Urothelium cell line (cell line): ENCODE measurements at places on chromosomes 2 and 18.
A peak's percentile ranks its signal among the peaks of the same experiment; 100 is the strongest.

- no peak for DNase-seq
Observed at GRCh38 chr2:119190321-119191111, 32.0 kb upstream of the C1QL2 start.

DNA sequence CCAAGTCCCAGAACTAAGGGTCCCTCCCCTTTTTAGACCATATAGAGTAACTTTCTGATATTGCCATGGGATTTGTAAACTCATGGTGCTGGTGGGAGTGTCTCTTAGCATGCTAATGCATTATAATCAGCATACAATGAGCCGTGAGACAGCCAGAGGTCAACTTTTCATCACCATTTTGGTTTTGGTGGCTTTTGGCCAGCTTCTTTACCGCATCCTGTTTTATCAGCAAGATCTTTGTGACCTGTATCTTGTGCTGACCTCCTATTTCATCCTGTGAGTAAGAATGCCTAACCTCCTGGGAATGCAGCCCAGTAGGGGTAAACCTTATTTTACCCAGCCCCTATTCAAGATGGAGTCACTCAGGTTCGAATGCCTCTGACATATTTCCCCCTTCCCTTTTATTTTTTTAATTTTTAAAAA lies 148.2 kb downstream of the PHLPP1 start:
- no peak for DNase-seq

- DNase-seq = no peak
Observed at GRCh38 chr2:238093181-238094140, 6.7 kb upstream of the ESPNL start.

DNA sequence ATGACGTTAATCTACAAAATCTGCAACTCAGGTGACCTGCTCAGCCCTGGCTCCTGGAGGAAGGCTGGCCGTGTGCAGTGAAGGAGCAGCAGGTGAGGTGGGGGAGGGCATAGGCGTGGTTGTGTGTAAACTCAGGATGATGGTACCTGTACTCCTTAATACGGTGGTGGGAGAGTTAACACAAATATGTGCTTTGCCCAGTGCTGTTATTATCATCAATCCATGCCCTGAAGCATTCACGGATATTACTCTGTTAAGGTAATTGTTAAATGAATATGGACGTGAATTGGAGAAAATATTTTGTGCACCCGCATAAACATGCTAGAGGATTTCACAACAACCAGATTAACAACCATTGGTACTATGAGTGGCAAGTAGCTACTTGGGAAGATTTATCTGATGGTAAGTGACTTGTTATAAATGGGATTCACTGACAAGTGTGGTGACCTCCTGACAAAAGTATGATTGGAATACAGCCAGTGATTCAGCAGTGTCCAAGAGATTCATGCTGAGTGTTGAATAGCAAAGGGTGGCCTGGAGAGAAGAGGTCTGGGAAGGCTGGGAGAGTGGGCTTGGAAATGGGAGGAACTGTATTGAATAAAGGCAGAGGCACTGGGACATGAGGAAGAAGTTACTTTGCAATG lies 194.1 kb downstream of the TPGS2 start:
- no peak for DNase-seq

DNA sequence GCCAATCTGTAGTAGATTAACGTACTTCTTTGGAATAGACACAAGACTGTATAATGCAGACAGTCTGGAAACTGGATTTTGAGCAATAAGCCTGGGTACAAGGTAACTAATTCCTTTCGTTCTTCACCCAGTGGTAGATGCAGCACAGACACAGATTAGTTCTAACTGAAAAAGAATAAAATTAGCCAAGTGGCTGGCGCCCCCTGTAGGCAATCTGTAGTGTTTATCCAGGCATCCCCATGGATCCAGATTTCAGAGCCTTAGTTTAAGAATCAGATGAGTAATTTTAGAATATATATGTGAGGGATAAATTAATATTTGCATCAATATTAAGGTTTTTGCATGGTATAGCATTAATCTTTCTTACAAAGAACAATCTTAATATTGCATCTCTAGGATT lies 563.9 kb downstream of the DCC start:
- peak; percentile 14 for DNase-seq

GRCh38 chr2:15923597-15923996 lies 16.8 kb upstream of the MYCN start:
- no peak for DNase-seq

GRCh38 chr2:211216221-211216620 lies 659.8 kb downstream of the CPS1 start:
- DNase-seq = no peak

DNA sequence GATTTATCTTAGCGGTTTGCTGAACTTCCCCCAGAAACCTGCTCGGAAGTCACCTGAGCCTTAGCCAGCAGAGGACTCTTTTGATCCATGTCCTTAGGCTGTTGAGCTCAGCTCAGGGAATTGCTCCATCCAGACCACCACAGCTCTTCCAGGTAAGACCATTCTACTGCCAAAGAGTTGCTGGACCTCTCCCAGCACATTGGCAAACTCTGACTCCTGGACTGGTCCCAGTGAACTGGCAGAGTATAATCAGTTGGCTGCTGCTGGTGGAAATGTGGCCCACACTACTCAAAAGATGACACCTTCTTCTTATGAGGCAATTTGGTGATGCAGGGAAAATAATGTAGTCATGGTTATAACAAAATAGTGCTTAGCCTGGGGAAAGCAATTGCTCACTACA lies 308.8 kb upstream of the FIGN start:
- no peak for DNase-seq

DNA sequence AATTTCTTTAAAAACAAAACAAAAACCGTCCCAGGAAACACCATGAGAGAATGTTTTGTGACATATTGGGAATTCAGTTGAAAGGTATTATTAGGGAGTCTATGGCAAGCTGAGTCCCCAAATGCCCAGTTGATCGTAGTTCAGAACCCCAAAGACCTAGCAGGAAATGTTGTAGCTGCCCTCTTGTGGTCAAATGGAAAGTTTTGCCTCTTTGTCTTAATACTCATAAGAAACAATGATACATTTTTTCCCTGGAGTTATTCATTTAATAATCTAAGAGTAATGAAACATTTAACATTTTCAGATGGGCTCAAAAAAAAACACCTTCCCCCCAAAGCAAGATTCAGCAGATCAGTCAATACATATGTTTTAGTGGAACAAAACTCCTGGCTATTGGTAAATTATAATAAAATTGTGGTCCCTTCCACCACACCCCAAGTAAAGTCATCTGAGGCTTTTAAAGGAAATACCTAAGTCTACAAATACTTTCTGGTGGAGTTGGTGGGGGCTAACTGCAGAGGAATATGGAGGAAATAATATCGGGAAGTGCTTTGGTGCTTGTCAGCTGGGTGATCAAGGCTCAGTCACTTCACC lies 37.8 kb upstream of the EFEMP1 start:
- DNase-seq = peak; percentile 49

GRCh38 chr2:169116327-169116726 lies 47.0 kb downstream of the DHRS9 start:
- no peak for DNase-seq

GRCh38 chr18:63158012-63158631 lies 161.4 kb downstream of the BCL2 start:
- no peak for DNase-seq

DNA sequence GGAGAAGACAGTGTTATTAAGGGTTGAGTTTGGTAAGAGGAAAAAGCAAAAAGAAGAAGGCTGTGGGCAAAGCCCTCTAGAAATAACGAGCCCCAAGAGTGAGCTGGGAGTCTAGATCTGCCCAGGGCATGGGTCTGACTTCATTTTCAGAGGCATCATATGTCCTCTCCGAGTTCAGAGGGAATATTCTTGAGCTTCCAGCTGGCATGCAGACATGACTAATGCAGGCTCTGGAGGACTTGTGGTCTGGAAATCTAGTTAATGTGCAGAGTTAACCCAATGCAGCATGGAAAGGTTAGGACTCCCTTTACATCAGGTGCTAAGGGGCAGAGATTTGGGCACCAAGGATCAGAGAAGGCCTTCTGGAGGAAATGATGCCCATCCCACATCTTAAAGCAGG lies 7.3 kb downstream of the ACMSD start:
- peak; percentile 61 for DNase-seq

DNA sequence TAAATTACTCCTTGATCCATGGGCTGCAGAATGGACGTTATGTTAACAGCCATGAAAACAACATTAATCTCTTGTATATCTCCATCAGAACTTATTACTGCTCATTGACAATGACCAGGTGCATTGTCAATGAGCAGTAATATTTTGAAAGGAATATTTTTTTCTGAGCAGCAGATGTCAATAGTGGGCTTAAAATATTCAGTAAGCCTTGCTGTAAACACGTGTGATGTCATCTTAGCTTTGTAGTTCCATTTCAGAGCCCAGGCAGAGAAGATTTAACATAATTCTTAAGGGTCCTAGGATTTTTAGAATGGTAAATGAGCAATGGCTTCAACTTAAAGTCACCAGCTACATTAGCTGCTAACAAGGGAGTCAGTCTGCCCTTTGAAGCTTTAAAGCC lies 26.6 kb downstream of the CFAP210 start:
- DNase-seq = no peak

- no peak for DNase-seq
Observed at GRCh38 chr2:27067385-27067784, 4.1 kb downstream of the OST4 start.

DNA sequence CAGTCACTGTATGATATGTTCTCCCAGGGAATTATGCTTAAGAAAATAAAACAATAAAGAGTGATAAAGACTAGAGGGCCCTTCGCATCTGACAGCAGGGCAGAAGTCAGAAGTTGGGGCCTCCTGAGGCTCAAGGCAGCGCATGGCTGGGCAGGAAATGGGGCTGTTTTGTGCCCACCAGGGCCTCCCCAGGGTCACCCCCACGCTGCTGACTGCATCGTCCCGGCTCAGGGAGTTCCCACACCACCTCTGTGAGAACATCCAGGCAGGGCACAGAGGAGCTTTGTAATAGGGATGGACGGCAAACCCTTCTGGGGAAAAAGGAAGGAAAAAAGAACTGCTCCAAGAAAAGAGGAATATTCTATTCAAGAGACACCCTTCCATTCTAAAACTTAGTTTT lies 41.2 kb downstream of the PAX3 start:
- DNase-seq = no peak

GRCh38 chr2:153568105-153568504 lies 89.5 kb upstream of the RPRM start:
- DNase-seq = no peak

GRCh38 chr18:21242141-21242779 lies at the start of gene GREB1L:
Gene GREB1L, plus strand, starts transcription at chr18:21242232. Its CDS starts 141,287 bp downstream, at chr18:21383519.
- DNase-seq = peak; percentile 75

GRCh38 chr2:102233132-102233884 lies 46.5 kb downstream of the IL1RL2 start:
- no peak for DNase-seq
